Left ventricle myocardium inferior (tissue), 1 donor: ENCODE measurements at places on chromosomes 11 and 22. TPM values are rescaled to one million over a fixed set of nuclear protein-coding genes. Genes with fewer than 3 reads are reported as not detected.

The OR4A16 gene
- not detected for total RNA-seq

The SAAL1 gene
- 6.8 TPM for total RNA-seq

The SESN3 gene
- total RNA-seq = 8.1 TPM

DNA sequence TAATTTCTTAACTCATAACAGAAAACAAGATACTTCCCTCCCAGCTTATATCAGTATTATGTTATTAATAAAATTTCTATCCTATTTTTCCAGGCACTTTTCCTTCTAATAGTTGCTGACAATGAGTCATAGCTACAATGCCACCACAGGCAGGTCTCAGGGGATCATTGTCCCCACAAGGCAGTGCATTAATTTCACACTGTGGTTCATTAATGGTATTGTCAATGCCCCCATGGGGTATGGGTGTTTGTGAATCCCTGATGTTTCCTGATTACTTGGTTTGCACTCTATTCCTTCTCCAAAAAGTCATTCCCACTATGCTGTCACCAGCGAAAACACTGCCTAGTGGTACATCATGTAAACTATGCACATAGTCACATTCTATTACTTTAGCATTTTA is 345.5 kb upstream of the CTSC start:
- DNase-seq = no peak

GRCh38 chr22:43408009-43408408 is 3.8 kb upstream of the MPPED1 start:
- no peak for DNase-seq

DNA sequence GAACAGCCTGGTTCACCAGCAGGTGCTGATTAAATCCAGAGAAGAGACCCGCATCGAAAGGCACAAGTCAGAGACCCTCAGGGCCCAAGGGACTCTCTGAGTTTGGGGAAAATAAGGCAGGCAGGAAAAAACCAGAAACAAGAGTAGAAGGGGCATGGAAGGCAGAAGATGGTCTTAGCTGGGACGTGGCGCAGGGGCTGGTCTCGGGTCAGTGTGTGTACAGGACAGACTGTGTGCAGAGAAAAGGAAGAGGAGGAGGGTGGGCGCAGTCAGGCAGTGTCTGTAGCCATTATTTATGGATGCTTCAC is 31.3 kb downstream of the PPP2R1B start:
- peak; percentile 29 for DNase-seq

- DNase-seq = no peak
These were observed 81.2 kb upstream of the LDLRAD3 start for GRCh38 chr11:35862666-35863065.

GRCh38 chr11:10728789-10729472 is 22.1 kb upstream of the CTR9 start:
- no peak for DNase-seq

- DNase-seq = no peak
These were observed 597.2 kb downstream of the DLG2 start for GRCh38 chr11:85029964-85030363.

DNA sequence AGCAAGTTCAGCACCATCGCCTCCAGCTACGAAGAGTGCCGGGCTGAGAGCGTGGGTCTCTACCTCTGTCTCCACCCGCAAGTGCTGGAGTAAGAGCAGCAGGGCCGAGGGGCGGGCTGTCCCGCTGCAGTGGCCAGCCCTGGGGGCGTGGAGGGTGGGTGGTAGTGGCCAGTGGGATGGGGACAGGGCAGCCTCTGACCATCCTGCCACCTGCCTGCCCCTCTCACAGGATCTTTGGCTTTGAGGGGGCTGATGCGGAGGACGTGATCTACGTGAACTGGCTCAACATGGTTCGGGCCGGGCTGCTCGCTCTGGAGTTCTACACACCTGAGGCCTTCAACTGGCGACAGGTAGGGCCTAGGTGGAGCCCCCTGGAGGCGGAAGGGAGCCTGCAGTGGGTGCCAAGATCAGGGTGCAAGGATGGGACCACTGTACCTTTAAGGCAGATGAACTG is 15.0 kb upstream of the BBS1 start:
- DNase-seq = no peak

GRCh38 chr11:128908391-128909246 is 17.5 kb downstream of the KCNJ5 start:
- DNase-seq = peak; percentile 73

GRCh38 chr11:109911488-109911887 is 181.7 kb upstream of the ZC3H12C start:
- DNase-seq = no peak

GRCh38 chr11:10973416-10973815 is 115.6 kb upstream of the ZBED5 start:
- no peak for DNase-seq

GRCh38 chr11:44998051-44998450 is 47.4 kb upstream of the TP53I11 start:
- DNase-seq = no peak

GRCh38 chr11:13038366-13038765 is 29.2 kb downstream of the RASSF10 start:
- DNase-seq = no peak
